Stimulated activated CD8-positive, alpha-beta memory T cell treated with anti-CD3 and anti-CD28 coated beads, Interleukin-2, amount 100 ng/mL, for 1 hour (primary cell): ENCODE measurements at places on chromosomes 5 and 9.

GRCh38 chr5:91296674-91297143 is 86.4 kb downstream of the ARRDC3 start:
- no peak for DNase-seq

- DNase-seq = no peak
Measured at GRCh38 chr5:44708602-44709001, 100.1 kb upstream of the MRPS30 start.

- no peak for DNase-seq
Measured at GRCh38 chr5:80216753-80217596, 38.9 kb downstream of the SERINC5 start.

DNA sequence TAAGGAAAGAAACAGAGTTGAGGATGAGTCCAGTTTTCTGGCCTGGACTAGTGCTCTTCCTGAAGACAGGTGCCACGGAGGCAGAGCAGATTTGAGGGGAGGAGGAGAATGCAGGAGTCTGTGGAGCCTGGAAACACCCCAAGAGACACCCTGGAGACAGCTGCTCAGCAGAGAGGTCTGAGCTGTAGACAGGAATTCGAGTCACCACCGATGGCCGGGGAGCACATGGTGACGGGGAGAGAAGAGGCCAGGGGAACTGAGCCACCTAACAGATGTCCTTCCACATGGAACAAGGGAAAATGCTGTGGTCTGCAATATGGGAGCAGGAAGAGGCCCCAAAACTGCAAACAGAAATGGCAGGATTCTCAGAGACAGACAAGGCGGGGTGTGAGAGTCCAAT is 22.9 kb downstream of the CPLX2 start:
- DNase-seq = no peak

DNA sequence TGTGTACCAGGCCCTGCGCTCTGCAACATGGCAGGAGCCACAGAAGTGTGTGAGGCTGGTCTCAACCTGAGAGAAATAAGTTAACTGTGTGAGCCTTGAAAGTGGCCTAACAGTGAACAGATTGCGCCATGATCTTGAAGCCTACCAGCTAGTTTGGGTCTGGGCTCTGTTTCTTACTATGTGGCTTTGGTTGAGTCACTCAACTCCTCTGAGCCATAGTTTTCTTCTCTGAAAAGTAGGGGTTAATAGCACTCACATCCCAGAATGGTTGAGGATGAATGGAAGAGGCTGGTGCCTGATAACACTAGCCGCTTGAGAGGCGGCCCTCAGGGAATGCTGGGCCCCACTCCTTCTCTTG is 121.5 kb downstream of the RGS3 start:
- DNase-seq = no peak

- DNase-seq = peak; percentile 29
Measured at GRCh38 chr5:132294728-132295504, 722 bp downstream of the SLC22A4 start.

GRCh38 chr5:6545770-6546690 is 86.8 kb downstream of the NSUN2 start:
- no peak for DNase-seq

DNA sequence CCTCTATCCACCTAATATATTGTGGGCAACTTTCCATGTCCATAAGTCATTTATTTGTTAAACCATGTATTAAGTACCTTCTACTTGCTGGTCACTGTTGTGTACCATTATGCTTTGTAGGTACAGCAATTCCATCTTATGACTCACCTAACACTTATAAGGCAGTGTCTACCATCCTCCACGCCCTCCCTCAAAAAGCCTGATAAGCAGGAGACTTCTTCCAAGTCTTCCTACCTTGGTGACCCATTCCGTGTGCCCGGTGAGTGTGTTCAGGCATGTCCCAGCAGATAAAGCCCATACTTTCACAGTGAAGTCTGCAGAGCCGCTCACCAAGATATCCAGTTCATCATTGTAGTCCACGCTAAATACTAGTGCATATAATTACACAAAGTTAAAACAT is 17.4 kb downstream of the FBXW2 start:
- no peak for DNase-seq
